Neuronal stem cell (in vitro differentiated cells): ENCODE measurements at places on chromosomes 11 and 22.

- no peak for DNase-seq
Observed at GRCh38 chr11:2975594-2975993, 16.5 kb downstream of the NAP1L4 start.

DNA sequence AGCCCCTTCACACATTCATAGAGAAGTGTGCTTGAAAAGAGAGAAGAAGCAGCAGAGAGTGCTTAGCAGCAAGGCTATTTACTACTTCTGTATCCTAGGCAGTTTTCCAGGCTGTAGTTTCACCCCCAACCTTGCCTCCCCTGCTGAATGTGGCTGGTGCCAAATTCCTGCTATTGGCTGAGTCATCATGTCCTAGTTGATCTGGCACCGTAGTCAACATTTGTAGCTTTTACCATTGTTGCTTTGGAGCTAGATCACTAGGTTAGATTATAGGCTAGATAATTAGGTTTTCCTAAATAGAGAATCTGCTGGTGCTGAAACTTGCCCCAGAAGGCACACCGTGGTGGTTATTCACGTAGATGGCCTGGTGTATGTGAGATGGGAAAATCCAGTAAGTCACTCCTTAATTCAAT lies 32.7 kb downstream of the ARHGAP42 start:
- no peak for DNase-seq

- no peak for DNase-seq
Observed at GRCh38 chr22:39989633-39990032, 5.1 kb upstream of the FAM83F start.

GRCh38 chr11:78417888-78418583 lies 416 bp upstream of the GAB2 start:
- DNase-seq, result peak; percentile 87

- DNase-seq, result no peak
Observed at GRCh38 chr11:110801328-110801727, 89.1 kb upstream of the ARHGAP20 start.

GRCh38 chr11:120254788-120255518 lies 15.0 kb downstream of the POU2F3 start:
- DNase-seq, result peak; percentile 36

GRCh38 chr11:104572279-104572678 lies 326.0 kb downstream of the CASP12 start:
- DNase-seq, result no peak

- no peak for DNase-seq
Observed at GRCh38 chr22:38745676-38746460, 9.9 kb downstream of the SUN2 start.

- no peak for DNase-seq
Observed at GRCh38 chr11:7081441-7081840, 7.4 kb upstream of the RBMXL2 start.

DNA sequence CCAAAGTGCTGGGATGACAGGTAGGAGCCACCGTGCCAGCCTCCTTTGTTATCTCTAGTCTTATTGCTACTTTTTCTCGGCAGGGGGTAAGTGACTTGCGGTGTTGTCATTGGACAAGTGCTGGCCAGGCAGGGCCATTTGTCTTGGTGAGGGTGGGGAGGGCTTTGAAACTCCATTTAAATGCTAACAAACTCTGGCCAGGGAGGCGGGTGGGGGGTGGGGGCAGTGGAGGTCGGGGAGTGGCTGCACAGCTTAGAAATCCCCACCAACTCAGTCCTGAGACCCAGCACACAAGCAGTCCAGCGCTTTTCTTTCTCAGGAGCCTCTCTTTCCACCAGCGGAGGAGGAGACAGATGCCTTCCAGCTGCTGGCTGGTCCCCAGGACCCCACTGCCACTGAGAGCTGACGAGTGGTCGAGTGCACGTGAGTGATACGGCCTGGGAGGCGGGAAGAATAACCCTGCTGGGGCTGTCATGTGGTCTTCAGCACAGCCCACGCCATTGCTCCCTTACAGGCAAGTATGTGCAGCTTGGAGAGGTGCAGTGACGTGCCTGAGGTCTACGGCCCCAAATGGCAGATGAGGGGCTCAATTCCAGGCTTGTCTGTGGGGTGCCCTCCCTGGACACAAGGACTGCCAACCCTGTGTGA lies 24.2 kb upstream of the OSBPL5 start:
- DNase-seq, result no peak

GRCh38 chr11:17401316-17401715 lies 12.9 kb upstream of the KCNJ11 start:
- no peak for DNase-seq

GRCh38 chr11:78606667-78607066 lies 32.0 kb upstream of the NARS2 start:
- DNase-seq, result no peak

DNA sequence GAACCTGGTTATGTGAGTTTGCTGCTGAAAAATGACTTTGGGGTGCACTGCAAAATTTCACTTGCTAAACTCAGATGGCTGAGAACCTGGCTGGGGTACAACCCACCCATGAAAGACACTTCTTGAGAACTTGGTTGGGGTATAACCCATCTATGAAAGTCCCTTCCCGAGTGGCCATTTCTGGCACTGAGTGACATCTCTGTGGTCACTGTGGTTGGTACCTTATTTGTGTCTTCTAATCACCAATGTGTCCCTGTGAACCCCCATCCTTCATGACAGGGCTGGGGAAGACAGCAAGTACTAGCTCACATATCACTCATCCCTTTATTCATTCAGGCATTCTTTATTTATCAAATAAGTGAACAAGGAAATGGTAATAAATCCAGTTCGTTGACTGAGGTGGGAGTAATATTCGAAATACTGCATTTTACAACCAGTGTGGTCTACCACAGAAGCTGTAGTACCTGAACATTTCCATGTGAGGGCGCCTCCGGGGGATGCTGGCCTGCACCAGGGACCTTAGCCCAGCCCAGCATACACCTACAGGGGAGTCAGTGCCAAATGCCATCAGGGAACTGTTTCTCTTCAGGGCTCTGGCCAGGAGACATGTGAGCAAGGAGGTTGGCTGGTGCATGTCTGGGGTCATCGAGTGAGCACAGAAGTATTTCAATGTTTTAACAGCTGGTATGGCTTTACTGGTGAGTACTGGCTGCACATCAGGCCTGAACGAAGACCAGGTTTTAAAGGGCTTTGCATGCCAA lies 122.1 kb downstream of the CSNK2A3 start:
- DNase-seq, result no peak

- no peak for DNase-seq
Observed at GRCh38 chr11:28106353-28107043, 1.5 kb downstream of the KIF18A start.

DNA sequence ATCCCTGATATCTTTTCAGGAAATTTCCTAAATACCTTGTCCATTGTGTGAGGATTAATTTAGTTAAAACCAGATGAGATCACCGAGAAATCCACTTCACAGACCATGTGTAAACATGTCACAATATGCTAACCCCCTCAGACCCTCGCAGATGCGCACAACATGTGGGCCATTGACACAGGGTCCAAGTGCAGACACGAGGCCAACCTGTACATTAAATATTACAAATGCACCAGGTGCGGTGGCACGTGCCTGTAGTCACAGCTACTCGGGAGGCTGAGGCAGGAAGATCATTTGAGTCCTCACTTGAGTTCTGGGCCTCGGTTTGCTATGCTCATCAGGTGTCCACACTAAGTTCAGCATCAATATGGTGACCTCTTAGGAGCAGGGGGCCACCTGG lies 9.9 kb upstream of the TMPRSS4 start:
- no peak for DNase-seq

- no peak for DNase-seq
Observed at GRCh38 chr11:80414181-80415165, 973.6 kb upstream of the TENM4 start.

DNA sequence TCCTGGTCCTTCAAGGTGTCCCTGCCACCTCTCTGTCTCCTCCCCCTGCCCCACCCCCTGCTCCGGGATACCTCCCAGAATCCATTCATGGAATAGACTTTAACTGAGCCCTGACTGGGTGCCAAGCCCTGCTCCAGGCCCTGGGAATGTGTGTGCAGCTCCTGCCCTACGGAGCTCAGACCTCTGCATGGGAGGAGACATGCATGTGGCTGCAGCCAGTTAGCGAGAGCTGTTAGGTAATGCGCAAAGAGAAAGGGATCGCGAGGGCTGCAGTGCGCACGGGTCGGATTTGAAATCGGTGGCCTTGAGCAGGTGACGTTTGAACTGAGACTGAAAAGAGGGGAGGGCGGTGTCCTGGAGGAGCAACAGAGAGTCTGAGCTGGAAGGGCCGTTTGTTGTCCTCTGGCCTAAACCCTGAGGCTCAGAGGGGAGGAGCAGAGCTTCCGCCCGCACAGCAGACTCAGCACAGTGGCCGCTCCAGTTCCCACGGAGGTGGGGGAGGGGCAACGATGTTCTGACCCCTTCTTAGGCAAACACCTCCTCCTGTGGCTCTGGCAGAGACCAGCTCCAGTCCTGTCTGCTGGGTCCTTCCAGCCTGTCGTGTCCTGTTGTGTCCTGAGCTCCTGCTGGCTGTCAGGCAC lies 19.8 kb upstream of the LRRC10B start:
- DNase-seq, result no peak
